Breast epithelium (tissue), 4 donors: ENCODE measurements at places on chromosomes 12 and 14.

GRCh38 chr14:101781240-101782061 lies 19.9 kb downstream of the PPP2R5C start:
- H3K4me1 ChIP-seq: no peaks in the 10 kb centered on the region
- H3K27me3 ChIP-seq: no peaks in the 10 kb centered on the region

- DNase-seq: no peak
- no peaks in the 10 kb centered on the region for H3K4me1 ChIP-seq
- no peaks in the 10 kb centered on the region for H3K27me3 ChIP-seq
- no peak overlapping the region for H3K27ac ChIP-seq
- H3K36me3 ChIP-seq: no peaks in the 10 kb centered on the region
Measured at GRCh38 chr14:60303745-60304144, 54.7 kb downstream of the PPM1A start.

DNA sequence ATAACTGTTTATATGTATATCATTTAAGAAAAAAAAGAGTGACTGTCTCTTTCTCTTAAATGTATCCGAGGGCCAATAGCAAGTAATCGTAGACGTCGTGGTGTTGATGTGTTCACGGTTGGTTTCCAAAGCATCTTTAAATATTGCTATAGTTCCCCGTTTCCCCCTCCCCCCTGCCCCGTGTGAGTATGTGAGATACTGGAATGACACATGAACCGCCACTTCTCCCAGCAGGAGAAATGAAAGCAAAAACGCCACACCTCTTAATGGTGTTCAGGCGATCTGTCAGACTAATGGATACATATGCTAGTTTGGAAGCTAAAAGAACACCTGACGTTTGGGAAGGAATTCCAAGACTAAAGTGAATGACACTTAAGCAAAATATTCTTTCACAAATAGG lies 258.3 kb downstream of the FOXN3 start:
- no peaks in the 10 kb centered on the region for H3K36me3 ChIP-seq
- no peak for DNase-seq
- H3K27ac ChIP-seq: no peak overlapping the region
- no peaks in the 10 kb centered on the region for H3K4me1 ChIP-seq

DNA sequence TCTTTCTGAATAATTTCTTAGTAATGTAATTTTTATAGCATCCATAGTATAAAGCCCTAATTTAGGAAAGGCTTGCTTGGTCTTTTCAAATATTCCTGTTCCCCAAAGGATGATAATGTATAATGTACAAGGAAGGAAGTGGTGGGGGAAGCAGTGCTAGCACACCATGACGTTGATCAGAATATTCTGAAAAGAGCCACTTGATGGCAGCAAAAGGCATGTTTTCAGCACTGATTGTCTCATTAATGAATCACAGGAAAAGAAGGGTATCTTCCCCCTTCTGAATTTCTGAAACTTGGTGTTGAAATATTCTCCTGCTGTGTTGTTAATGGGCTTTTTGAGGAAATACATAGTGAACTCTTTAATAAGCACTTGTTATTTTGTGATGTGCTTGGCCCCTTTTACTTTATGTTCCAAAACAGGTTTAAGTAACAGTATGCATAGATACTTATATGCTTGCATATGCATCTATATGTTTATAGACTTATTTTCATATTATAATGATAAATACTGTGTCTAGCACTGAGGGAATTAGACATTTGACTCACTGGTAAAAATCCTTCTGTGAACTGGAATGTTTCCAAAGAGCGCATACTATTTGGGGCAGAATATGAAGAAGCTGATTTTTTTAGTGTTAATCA lies 122.0 kb downstream of the TMEM117 start:
- no peak for DNase-seq
- no peak overlapping the region for H3K27ac ChIP-seq
- no peaks in the 10 kb centered on the region for H3K36me3 ChIP-seq
- H3K27me3 ChIP-seq: no peaks in the 10 kb centered on the region
- H3K4me3 ChIP-seq: no peak overlapping the region
- no peaks in the 10 kb centered on the region for H3K4me1 ChIP-seq

GRCh38 chr12:92408072-92408900 lies 262.6 kb upstream of the BTG1 start:
- H3K27ac ChIP-seq: no peak overlapping the region
- H3K36me3 ChIP-seq: no peaks in the 10 kb centered on the region
- H3K4me1 ChIP-seq: no peaks in the 10 kb centered on the region
- DNase-seq: no peak

GRCh38 chr12:123134826-123135225 lies 16.1 kb downstream of the PITPNM2 start:
- no peak for DNase-seq
- no peaks in the 10 kb centered on the region for H3K36me3 ChIP-seq
- H3K27me3 ChIP-seq: no peaks in the 10 kb centered on the region
- H3K4me3 ChIP-seq: no peak overlapping the region
- peaks cover 10% of the 10 kb centered on the region for H3K4me1 ChIP-seq

GRCh38 chr14:104107611-104108569 lies 22.4 kb downstream of the ASPG start:
- no peak overlapping the region for H3K4me3 ChIP-seq
- DNase-seq: no peak
- no peaks in the 10 kb centered on the region for H3K4me1 ChIP-seq
- H3K27ac ChIP-seq: no peak overlapping the region

GRCh38 chr12:52607314-52607713 lies 6.1 kb upstream of the KRT72 start:
- H3K27me3 ChIP-seq: peaks cover 10% of the 10 kb centered on the region
- H3K4me1 ChIP-seq: no peaks in the 10 kb centered on the region
- no peaks in the 10 kb centered on the region for H3K36me3 ChIP-seq
- no peak overlapping the region for H3K27ac ChIP-seq
- DNase-seq: no peak
- H3K4me3 ChIP-seq: no peak overlapping the region

DNA sequence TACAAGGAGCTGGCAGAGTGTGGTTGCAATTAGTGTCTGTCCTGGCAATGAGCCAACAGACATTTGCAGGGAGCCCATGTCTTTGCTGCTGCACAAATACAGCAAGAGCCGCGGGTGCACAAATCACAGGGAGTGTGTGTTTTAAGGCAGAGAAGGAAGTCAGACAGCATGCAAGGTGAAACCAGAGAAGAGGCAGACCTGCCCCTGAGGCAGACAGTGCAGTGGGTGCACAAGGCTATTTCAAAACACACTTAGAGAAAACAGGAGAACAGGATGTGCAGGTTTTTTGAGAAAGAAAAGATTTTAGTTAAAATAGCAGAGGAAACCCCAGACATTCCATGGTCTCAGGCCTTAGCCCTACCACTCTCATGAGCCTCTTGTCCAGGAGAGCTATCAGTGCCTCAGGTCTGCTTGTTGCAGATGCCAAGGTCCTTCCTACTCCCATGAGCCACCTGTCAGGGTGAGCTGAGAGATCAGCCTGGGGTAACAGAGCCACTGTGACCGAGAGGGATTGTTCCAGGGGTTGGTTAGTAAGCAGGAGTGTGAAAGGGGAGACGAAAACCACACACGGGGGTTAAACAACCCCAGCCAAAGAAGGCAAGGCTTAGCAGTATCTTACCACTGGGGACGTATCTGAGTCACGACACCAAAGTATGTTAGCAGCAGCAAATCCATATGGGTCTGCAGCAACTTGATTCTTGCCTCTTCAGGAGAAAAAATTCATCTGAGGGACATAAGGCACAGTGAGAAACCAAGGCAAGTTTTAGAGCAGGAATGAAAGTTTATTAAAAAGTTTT lies 78.1 kb downstream of the C14orf132 start:
- peak; percentile 30 for DNase-seq
- H3K27me3 ChIP-seq: no peaks in the 10 kb centered on the region
- no peak overlapping the region for H3K4me3 ChIP-seq
- peak overlapping the region; percentile 61 for H3K27ac ChIP-seq
- H3K36me3 ChIP-seq: no peaks in the 10 kb centered on the region
- H3K4me1 ChIP-seq: no peaks in the 10 kb centered on the region

DNA sequence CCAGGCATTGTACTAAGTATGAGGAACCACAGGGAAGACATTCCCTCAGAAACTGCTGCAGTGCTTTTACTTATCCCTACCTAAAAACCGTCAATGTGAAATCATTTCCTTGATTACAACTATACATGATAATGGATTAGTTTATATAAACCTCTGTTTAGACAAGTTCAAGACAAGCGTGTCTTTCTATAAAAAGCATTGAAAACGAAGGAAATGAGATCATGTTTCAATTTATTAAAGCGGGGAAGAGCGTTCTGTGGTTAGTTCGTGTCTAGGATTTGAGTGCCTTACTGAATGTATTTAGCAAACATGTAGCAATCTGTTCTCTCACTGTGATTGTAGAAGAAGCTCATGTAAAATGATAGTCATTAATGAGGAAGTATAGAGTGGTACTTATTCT lies 37.5 kb downstream of the GALC start:
- H3K4me3 ChIP-seq: no peak overlapping the region
- no peaks in the 10 kb centered on the region for H3K36me3 ChIP-seq
- no peaks in the 10 kb centered on the region for H3K4me1 ChIP-seq
- no peak overlapping the region for H3K27ac ChIP-seq

- H3K4me3 ChIP-seq: no peak overlapping the region
- no peaks in the 10 kb centered on the region for H3K27me3 ChIP-seq
- no peaks in the 10 kb centered on the region for H3K36me3 ChIP-seq
- no peaks in the 10 kb centered on the region for H3K4me1 ChIP-seq
Measured at GRCh38 chr12:81610955-81611889, 147.9 kb downstream of the PPFIA2 start.

DNA sequence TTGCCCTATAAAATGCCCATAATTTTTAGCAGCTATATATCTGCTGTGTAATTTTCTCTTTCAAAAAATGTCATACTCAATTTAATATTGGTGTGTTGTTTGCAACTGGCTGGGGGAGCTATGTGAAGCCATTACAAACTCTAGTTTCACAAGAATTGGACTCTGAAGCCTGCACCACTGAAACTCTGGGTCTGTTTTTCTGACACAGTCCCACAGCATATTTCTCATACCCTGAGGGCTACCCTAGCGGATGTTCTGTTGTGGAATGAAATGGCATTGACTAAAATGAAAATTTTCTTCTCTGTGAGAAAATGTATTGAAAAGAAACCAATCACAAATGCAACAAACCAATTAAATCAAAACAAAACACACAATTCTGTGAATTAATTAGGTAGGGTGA lies 284.6 kb upstream of the NPAS3 start:
- DNase-seq: no peak
- H3K4me3 ChIP-seq: no peak overlapping the region
- H3K27me3 ChIP-seq: no peaks in the 10 kb centered on the region
- H3K36me3 ChIP-seq: no peaks in the 10 kb centered on the region

GRCh38 chr14:89779707-89780106 lies 174.8 kb downstream of the EFCAB11 start:
- DNase-seq: no peak
- H3K4me1 ChIP-seq: no peaks in the 10 kb centered on the region

- no peak for DNase-seq
- no peak overlapping the region for H3K27ac ChIP-seq
- H3K27me3 ChIP-seq: no peaks in the 10 kb centered on the region
- H3K36me3 ChIP-seq: no peaks in the 10 kb centered on the region
- no peaks in the 10 kb centered on the region for H3K4me1 ChIP-seq
Measured at GRCh38 chr12:133026996-133027395, 10.3 kb upstream of the ZNF84 start.

- no peak overlapping the region for H3K27ac ChIP-seq
- no peak overlapping the region for H3K4me3 ChIP-seq
- H3K36me3 ChIP-seq: no peaks in the 10 kb centered on the region
- no peaks in the 10 kb centered on the region for H3K27me3 ChIP-seq
- H3K4me1 ChIP-seq: no peaks in the 10 kb centered on the region
Measured at GRCh38 chr12:12800406-12801180, 12.6 kb upstream of the DDX47 start.

DNA sequence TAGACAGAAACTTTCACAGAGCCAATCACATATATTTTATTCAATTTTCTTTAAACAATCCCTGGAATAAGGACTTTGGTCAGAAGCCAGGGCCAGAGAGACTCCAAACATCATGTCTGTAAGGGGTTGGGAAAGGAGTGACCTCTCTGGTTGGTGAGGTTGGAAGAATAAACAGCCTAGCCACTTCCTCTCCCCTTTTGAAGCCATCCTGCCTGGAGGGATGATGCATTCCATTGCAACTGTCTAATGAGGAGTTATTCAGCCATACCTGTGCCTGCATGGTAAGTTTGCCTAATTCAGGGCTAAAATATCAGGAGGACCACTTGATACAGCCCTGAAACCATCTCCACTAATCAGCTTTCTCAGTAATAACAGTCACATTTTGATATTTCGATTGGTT lies 299.8 kb downstream of the KCNH5 start:
- H3K27ac ChIP-seq: no peak overlapping the region
- no peaks in the 10 kb centered on the region for H3K27me3 ChIP-seq
- no peaks in the 10 kb centered on the region for H3K36me3 ChIP-seq
- H3K4me1 ChIP-seq: no peaks in the 10 kb centered on the region

DNA sequence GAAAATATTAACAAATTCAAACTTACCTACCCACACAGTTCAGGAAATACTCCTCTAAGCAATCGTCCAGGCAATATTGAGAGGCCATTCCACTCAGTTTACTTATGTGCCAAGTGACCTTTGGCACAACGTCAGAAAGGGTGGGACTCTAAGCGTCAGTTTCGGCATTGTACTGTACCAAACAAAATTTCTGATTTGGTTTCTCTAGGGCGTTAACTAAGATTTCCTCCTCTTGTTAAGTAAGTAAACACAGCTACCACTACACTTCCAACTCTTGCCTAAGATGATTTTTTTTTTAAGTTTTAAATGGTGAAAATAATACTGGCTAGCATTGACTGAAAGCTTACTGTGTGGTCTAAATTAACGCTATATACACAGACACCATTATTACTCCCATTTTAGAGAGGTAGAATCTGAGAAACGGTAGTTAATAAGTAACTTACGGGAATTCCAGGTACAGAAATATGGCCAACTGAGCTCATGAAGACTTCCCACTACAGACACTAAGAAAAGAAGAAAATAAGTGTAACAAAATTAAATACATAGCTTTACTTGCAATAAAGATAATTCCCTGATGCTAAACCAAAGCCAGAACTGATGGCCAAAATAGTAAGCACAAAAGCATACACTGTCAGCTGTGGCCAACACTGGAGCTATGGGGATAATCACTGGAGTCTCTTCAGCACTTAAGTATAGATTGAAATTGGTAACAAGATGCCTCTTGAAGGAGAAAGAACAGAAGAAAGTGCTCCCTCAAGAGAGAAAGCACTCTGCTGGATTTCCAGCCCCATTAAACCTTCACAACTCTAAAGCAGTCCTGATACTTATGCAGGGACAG lies 76.1 kb downstream of the EPS8 start:
- peak overlapping the region; percentile 57 for H3K27ac ChIP-seq
- peak overlapping the region; percentile 9 for H3K4me3 ChIP-seq
- no peaks in the 10 kb centered on the region for H3K27me3 ChIP-seq
- no peaks in the 10 kb centered on the region for H3K36me3 ChIP-seq
- H3K4me1 ChIP-seq: no peaks in the 10 kb centered on the region

GRCh38 chr12:13376610-13377373 lies 180.3 kb downstream of the EMP1 start:
- H3K27ac ChIP-seq: no peak overlapping the region
- H3K4me3 ChIP-seq: no peak overlapping the region
- no peak for DNase-seq
- no peaks in the 10 kb centered on the region for H3K27me3 ChIP-seq
- no peaks in the 10 kb centered on the region for H3K36me3 ChIP-seq

GRCh38 chr12:121776190-121777098 lies 17.0 kb downstream of the RHOF start:
- DNase-seq: no peak
- no peaks in the 10 kb centered on the region for H3K27me3 ChIP-seq
- no peaks in the 10 kb centered on the region for H3K36me3 ChIP-seq
- no peak overlapping the region for H3K27ac ChIP-seq
- H3K4me1 ChIP-seq: no peaks in the 10 kb centered on the region

- peak overlapping the region; percentile 40 for H3K27ac ChIP-seq
- H3K27me3 ChIP-seq: no peaks in the 10 kb centered on the region
- no peak for DNase-seq
Measured at GRCh38 chr12:32455607-32456071, 56.3 kb downstream of the FGD4 start.
